ENCODE measurements at places on chromosomes 4 and X. TPM values are rescaled to one million over a fixed set of nuclear protein-coding genes. Genes with fewer than 3 reads are reported as not detected.

Gene ADGRL3
- total RNA-seq: 54.4 TPM

DNA sequence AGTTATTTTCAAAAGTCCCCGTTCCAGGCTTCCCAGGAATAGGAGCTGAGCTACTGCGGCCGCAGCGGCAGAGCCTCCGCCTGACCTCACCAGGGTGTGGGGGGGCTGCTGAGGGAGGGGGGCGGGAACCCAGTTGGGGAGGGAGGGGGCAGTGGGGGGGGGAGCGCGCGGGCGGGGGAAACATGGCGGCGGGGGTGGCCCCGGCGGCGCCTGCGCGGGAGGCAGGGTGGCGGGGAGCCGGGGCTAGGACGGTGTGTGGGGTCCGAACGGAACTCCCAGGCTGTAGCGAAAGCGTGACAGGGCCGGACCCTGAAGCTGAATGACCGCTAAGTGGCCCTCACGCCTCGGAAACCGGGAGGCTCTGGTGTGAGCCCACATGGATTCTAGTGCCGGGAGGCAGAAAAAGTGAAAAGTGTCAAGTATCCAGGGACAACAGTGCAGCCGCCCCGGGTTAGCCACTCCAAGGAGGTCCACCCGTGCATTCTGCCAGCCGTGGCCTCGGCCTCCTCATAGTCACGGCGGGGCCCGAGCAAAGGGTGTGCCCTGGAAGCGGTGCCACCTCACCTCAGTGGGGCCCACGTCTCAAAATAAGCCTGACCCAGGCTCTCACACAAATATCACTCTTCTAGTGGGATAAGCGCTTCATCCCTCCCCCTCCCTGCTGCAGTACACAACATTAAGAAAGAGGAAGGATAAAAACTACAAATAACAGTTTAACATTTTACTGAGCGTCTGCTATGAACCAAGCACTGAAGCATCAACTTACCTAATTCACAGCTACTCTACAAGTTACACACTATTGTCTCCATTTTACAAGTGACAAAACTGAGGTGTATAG is at the start of gene KLHL13:
Gene KLHL13 (minus strand): TSS at position 98 of the 838 bp plus-strand sequence. CDS start 88,337 bp downstream, outside the sequence.
- no peaks in the 10 kb centered on the region for H3K27me3 ChIP-seq
- no peaks in the 10 kb centered on the region for H3K36me3 ChIP-seq
- H3K4me3 ChIP-seq: no peak within 1 kb of the TSS
- peak within 1 kb of the TSS; percentile 66 for H3K27ac ChIP-seq
- peak; percentile 37 for DNase-seq

Gene UVSSA
- total RNA-seq: 16.7 TPM

Gene ATOH1
- not detected for total RNA-seq

GRCh38 chr4:116183241-116183640 is 902.1 kb downstream of the TRAM1L1 start:
- DNase-seq: no peak
- H3K36me3 ChIP-seq: no peaks in the 10 kb centered on the region
- no peaks in the 10 kb centered on the region for H3K27me3 ChIP-seq
- H3K27ac ChIP-seq: no peak overlapping the region
